Coronary artery (tissue), 2 donors: ENCODE measurements at places on chromosomes 13 and 19.
A peak's percentile ranks its signal among the peaks of the same experiment; 100 is the strongest.

GRCh38 chr13:60384911-60385310, 12.1 kb upstream of the TDRD3 start:
- no peak for DNase-seq

DNA sequence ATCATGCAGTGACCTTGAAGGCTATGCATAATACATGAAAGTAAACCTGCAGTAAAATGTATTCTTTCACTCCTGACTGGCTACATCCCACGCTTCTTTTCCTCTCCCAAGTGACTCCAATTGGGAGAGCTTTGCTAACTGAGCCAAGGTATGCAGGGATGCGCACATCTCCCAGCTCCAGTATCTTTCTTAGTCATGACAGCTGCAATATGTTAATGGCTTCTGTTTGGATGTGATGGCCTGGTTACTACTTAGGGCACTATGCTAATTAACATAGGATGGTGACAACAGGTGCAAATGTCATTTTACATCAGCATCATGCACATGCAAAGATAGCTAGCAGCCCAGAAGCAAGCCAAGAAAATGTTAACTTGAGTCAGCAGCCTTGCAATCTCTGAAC, 134.7 kb downstream of the POU4F1 start:
- DNase-seq = no peak

DNA sequence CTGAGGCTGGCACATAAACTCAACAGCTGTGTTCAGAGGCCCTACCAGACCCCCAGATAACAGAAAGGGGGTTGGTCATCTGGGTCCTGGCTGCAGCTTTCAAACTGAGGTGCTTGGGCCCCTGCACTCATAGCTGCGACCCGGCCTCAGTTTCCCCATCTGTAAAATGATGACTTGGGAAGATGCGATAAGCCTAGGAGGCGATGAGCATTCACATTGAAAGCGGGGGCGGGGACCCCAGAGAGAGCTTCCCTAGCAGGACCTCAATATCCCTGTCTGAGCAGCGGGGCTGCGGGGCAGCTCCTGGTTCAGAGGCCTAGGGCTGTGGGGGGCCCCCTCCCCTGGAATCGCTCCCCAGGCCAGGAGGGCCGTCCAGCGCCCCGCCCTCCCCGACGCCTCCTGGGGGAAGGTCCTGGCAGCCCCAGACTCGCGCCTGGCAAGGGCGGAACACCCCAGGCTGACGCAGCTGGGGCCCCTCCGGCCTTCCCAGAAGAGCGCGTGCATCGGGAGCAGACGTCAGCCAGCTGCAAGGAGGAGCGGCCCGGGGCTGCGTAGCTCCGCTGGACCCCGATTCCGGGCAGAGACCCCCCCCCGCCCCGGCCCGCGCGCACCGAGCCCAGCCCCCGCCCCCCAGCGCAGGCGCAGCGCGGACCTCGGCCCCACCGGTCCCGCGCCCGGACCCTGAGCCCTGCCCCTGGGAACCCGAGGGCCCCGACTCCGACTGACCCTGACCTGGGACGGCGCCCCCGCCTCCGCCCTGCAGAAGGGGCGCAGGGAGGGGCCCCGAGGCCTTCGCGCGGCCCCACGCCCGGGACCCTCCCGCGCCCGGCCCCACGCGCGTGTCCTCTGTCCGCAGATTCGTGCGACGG, 3.5 kb downstream of the FSTL3 start:
- DNase-seq = peak; percentile 92

GRCh38 chr19:42281827-42282762, 13.0 kb downstream of the CIC start:
- peak; percentile 73 for DNase-seq

- DNase-seq = no peak
These were observed 4.5 kb downstream of the ZNF787 start for GRCh38 chr19:56116606-56117005.

GRCh38 chr19:18119013-18119716, 21.6 kb downstream of the MAST3 start:
- no peak for DNase-seq
